ENCODE measurements at places on chromosomes 7 and 10.
A peak's percentile ranks its signal among the peaks of the same experiment; 100 is the strongest.

DNA sequence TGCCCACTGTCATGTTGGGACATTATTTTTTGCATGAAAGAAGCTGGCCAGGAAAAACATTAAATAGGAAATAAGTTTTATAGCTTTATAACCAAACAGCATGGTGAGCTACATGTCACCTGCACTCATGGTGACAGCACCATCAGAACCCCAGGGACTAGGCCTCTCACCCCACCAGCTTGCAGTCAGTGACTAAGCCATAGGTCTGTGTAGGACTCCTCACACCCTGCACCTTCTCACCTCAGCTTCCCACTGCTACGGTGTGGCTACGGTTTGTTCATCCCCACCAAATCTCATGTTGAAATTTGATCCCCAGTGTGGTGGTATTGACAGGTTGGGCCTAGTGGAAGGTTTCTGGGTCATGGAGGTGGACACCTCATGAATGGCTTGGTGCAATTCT lies 161.3 kb upstream of the VIPR2 start:
- no peak for DNase-seq

DNA sequence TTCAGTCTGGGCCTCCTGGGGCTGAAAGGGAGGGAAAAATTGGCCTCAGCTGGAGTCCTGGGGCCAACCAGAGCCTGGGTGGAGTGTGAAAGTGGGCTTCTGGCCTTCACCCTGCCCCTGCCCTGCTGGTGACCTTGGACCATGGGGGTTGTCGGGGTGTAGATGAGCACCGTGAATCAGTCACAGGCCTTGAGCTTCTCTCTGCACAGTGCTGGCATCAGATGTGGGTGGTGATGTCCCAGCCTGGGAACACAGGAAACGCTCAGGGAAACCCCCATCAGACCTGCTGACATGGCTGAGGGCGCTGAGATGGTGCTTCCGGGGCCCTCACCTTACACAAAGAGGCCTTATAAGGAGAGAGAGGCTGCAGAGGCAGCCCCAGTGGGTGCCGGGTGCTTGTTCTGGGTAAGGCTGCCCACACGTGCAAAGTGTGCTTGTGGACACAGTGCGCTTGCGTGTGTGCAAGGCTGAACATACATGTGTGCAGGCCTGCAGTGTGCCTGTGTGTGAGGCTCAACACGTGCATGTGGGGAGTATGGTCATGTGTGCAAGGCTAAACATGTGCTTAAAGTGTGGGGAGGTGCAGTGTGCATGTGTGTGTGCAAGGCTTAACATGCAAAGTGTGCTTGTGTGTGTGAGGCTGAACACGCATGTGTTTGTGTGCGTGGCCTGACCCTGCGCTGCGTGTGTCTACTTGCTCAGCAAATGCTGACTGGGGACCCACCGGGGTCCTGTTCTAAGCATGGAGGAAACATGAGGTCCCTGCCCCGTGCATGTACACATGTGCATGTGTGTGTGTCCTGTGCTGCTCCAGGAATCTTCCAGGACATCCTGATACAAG lies 6.5 kb downstream of the ARPC1B start:
- DNase-seq = no peak

DNA sequence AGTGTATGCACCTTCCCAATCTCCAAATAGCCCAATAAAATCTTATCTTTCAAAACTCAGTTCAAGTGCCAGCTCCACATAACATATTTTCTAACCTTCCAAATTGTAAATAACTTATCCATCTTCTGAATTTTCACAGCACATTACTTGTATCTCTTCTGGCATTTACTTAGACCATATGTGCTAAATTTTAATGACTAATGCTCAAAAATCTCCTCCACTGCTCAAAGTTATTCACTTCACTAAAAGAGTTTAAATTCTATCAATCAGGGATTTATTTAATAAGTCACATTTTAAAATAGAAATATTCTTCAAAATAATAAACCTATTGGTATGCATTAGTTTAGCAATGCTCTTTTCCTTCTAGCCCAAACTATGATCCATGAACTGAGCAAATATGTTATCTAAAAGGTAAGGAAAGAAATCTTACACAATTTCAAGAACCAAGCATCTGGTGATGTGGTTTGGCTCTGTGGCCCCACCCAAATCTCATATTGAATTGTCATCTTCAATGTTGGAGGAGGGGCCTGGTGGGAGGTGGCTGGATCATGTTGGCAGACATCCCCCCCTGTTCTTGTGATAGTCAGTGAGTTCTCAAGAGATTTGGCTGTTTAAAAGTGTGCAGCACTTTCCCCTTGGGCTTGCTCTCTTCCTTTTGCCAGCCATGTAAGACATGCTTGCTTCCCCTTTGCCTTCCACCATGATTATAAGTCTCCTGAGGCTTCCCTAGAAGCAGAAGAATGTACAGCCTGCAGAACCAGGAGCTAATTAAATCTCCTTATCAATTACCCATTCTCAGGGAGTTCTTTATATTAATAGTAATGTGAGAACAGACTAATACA lies 28.1 kb upstream of the GPR22 start:
- no peak for DNase-seq

DNA sequence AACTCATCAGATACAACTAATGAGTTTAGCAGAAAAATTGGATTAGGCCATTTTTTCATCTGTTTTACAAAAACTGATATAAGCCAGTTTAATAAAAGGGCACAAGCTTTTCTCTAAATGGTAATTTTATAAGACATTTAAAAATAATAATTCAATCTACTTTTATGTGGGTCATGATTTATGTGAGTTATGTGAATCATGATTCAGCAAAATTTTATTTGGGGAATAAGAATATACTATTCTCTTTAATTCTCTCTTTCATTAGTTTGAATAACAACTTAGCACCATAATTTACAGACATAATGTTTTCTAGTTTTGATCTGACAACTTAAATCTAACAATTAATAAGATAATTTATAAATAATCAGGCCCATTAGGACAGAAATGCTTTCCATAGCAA lies 63.8 kb upstream of the TEX47 start:
- no peak for DNase-seq

DNA sequence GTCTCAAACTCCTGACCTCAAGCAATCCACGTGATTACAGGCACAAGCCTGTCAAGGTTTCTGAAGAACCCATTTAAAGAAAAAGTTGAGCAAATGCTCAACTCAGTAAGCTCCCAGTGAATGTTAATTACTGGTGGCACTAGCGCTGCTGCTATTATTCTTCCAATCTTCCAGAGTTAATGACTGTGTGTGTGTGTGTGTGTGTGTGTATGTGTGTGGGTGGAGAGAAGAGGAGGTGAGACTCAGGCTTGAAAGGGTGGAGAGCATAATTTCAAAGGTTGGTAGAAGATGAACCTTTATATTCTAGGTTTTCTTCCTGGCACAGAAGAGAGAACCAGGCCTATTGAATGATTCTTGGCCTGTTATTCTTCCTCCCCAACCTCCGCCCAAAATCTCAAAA lies 11.6 kb upstream of the NPVF start:
- no peak for DNase-seq

GRCh38 chr10:74044419-74044818 lies 46.5 kb downstream of the VCL start:
- DNase-seq = no peak

DNA sequence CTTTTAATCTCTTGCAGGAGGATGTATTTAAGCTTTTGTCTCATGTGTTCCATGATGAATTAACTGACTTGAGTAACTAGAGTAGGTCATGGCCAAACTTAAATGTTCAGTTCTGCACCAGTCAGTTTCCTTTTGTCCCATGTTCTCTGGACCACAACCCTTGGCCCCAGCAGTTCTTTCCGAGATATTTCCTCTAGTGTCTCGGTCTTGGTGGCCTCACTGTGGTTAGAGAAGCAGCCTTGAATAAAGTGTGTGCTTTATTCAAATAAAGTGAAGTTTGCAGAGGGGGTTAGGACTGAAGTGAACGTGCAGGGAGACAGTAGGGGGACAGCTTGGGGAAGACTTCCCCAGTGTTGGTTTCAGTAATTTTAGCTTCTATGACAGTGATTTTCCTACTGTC lies 9.3 kb downstream of the ZNF212 start:
- DNase-seq = no peak

DNA sequence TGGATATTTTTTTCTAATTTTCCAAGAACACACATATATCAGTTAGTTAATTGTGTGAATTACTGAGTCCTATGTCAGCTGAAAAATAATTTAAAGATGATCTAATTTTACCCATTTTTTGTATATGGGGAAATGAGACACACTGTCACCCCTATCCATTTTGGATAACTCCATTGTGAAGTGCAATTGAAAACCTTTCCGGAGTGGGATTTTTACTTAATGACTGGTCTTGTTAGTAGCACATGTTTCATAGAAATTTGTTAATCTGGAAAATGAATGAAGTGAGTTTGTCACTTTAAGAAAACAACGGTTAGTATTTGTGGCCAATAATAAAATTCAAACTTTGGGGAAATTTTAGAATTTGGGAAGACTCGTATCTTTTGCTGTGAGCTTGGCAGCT lies 2.0 kb downstream of the GARS1 start:
- no peak for DNase-seq

- no peak for DNase-seq
These were observed 185.9 kb downstream of the TCERG1L start for GRCh38 chr10:131125511-131126225.

DNA sequence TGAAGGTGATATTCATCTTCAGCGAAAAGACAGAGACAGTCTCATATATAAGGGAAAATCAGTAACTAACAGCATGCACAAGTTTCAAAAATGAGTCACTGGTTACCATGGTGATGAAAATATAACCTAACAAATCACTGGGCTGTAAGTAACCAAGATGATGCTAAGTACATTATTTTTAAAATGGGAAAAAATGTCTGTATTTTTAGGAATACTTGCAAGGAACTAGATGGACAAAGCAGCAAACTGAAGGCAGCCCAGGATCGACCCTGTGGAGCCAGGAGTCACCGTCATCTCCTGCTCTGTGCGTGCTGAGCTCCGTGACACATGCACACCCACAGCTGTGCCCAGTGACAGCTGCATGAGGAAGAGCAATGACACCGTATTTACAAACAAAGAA lies 137.3 kb downstream of the ELMO1 start:
- DNase-seq = no peak

GRCh38 chr10:79440281-79440680 lies 5.1 kb downstream of the ZCCHC24 start:
- no peak for DNase-seq

GRCh38 chr10:110357871-110358270 lies 53.2 kb upstream of the SMNDC1 start:
- DNase-seq = no peak

- DNase-seq = no peak
These were observed 230.0 kb downstream of the PHF14 start for GRCh38 chr7:11203683-11204082.

GRCh38 chr10:21314906-21315644 lies 210.4 kb downstream of the SKIDA1 start:
- DNase-seq = peak; percentile 66

DNA sequence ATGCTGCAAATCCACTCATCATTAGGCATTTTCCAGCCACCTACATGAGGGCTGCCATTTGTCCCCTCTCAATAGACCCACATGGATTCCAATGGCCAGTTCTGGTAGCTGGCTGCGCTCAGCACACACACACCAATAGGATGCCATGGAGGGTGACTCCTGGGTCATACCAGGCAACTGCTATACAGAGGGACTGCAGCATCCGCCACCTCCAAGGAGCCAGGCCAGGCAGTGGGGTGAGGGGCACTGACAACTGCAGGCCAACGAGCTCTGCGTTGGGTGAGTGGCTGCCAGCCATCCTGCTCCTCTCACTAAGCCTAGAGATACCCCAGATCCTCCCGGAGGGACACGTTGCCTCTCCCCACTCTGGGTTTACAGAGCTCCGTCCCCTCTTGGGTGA lies 118.8 kb upstream of the NANOS1 start:
- DNase-seq = no peak

DNA sequence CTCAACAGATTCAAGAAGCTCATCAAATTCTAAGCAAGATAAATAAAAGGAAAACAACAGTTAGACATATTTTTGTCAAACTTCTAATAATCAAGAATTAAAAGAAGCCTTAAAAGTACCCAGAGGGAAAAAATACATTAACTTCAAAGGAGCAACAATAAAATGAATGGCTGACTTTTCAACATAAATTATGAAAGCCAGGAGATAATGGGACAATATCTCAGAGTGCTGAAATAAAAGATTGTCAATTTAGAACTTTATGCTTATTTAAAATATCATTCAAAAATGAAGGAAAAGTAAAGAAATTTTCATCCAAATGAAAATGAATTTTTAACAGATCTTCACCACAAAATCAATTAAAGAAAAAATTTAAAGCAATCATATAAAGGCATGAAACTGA lies 108.5 kb upstream of the IL6 start:
- no peak for DNase-seq

DNA sequence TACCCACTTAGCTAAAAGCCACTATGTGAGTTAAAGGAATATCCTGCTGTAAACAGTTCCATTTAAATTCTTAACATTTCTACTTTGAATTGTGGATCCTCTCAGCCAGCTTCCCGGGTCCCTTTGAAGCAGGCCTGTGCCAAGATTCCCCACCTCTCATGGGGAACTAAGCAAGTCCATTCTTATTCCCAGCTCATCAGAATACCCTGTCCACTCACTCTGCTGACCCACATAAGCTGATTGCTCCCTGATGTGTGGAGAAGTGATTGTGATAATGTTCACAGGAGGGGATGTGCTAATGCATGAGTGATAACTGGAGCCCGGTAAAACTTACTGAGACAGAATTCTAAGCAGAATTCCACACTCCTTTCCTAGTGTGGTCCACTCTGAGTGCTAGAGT lies 709.7 kb downstream of the CNTNAP2 start:
- DNase-seq = no peak

GRCh38 chr10:86666538-86666937 lies 1.8 kb upstream of the LDB3 start:
- no peak for DNase-seq

DNA sequence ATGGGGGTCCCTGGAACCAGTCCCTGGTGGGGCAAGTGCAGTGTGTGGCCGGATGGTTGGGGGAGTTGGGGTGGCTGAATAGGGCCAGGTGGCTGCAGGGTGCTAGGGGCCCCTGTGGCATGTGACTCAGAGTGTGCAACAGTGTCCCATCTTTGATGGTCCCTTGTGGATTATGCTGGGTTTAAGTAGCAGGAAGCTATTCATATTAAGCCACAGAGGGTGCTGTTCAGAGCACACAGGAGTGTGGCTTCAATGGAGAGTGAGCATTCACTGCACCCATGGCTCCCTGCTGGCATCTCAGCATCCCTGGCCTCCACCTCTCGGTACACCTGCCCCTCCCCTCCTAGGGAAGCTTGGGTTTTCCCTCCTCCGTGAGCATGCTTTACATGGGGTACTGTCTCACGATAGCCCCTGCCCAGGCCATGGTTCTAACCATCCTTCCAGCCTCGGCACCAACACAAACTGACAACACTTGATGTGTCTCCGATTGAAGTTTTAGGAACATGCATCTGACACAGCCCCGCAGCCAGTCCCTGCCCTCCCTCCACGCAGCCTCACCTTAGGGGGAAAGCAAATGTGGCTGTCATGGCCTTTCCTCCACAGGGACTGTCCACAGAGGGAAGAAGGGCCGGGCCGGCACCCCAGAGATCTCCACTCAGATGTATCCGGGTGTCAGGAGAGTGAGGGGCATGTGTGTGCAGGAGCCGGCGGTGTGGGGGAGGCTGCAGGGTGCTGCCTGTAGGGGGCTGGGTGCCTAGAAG lies 30.4 kb upstream of the PPIF start:
- DNase-seq = peak; percentile 81

All from SW480 (cell line).